Activated CD4-positive, alpha-beta T cell treated with anti-CD3 and anti-CD28 coated beads, Interleukin-2, amount 50 U/mL, for 1 hour (primary cell): ENCODE measurements at places on chromosomes 1 and 21.

GRCh38 chr21:39125752-39126485 is 57.3 kb downstream of the PSMG1 start:
- no peak for DNase-seq

DNA sequence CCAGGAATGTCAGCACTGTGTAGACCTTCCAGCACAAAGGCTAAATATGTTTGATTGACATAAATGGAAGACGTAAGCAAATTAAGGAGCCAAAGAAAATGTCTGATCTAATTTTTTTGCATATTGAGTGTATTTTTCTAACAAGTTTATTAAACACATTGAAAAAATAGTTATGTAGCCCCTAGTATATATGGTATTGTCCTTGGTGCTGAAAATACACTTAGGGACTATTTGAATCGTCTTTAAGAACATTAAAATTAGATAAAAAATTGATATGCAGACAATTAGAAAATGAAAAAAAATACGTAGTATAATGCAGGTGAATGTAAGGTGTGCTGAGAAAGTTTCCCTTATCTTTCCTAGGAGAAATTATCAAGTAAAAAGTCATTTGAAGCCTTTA is 337.0 kb downstream of the OMA1 start:
- DNase-seq, result no peak

DNA sequence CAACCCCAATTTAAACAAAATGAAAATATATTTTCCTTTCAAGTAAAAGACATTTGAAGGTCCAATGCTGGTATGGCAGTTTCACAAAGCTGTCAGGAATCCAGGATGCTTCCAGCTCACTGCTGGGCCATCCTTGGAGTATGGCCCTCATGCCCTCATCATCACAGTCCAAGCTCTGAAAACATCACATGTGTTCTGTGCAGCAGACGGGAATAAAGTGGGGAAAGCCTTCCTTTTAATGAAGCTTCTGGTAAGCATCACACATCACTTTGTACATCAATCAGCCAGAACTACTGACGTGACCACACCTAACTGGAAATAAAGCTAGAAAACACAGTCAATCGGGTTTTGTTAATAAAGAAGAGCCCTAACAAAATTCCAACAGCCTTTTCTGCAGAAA is 22.7 kb downstream of the CDC42BPA start:
- DNase-seq, result no peak

DNA sequence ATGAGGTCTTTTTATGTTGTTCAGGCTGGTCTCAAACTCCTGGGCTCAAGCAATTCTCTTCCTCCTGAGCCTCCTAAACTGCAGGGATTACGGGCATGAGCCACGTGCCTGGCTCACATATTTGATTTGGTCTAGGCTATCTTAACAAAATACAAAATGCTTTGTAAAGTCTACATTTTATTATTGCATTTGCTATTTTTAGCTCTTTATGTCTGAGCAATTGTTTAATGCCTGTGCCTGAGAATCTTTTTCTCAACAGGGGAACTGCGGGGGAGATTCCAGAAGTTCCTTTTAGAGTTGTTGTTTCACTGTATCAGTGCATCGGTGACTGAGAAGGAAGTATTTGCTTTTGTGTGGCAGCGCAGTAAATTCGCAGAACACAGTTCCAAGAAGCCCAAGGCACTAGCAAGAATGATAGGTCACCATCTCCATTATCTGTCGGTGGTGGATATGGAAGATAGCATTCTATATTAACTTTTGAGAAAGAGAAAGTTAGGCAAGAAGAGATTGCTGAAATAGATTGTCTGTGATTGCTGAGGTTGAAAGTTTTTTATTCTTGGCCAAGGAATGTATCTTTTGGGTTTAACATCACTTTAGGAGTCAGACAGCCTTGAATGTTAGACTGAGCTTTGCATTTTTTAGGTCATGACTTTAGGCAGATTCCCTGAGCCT is 167.3 kb downstream of the PDE4B start:
- no peak for DNase-seq

DNA sequence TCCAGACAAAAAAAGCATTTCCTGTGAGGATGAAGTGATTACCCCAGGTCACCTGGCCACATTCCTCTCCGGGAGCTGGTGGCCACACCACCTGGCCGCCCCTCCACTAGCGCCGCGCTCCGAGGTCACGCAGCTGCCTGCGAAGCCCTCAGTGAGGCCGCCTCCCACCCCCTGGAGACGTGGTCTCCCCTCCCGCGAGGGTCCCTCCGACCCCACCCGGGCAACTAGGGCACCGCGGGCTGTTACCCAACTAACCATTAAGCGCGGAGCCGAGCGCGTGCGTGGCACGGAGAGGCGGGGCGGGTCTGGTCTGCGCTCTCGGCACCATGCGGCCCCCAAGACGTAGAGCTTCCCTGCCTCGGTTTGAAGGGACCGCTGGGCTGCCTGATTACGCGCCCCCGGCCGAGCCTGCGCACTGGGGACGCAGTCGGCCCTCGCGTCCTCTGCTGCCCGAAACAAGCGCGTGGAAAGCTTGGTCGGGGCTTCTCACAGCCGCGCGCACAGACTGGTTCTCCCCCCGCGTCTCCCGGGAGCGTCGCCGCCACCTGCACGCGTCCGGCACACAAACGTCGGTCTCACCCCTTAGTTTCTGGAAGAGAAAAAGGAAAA is 106.5 kb downstream of the SLC16A1 start:
- no peak for DNase-seq

- DNase-seq, result no peak
Measured at GRCh38 chr1:45395582-45395981, 55.3 kb upstream of the MUTYH start.

- DNase-seq, result no peak
Measured at GRCh38 chr1:56688522-56689026, 43.5 kb downstream of the PRKAA2 start.

GRCh38 chr1:205481218-205481617 is 23.3 kb upstream of the CDK18 start:
- no peak for DNase-seq

DNA sequence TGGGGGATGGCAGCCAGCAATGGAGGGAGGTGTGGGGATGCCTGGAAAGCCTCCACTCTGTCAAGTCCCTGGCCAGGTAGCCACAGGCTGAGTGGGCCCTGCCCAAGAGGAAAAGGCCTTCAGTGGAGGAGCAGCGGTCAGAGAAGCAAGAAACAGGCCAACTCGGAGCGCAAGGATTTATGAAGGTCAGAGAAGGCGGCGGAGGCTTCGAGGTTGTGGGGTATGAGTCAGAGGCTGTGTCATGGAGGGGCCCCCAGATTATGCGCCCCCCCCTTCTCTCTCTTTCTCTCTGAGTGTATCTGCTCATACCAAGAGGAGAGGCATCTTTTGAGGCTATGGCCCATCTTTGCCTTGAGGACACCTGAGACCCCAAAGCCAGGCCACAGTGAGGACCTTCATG is 99.5 kb downstream of the CASZ1 start:
- no peak for DNase-seq

DNA sequence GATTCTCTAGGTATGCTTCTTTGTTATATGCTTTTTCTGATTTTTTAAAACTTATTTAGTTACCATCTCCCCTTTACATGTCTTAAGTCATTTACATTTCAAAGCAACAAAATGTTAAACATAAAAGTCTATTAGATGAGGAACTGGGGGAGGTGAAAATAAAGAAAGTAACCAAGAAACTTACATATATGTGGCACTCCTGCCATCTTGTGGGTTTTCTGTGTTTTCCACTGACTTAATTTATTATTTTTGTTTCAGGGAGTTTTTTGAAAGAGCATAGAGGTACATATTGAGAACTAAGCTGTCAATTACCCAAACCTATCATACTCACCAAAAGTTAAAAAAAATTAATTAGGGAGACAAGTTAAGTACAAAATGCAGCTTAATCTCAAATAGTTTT is 1531.1 kb downstream of the MRPL39 start:
- DNase-seq, result no peak

- no peak for DNase-seq
Measured at GRCh38 chr1:88029142-88029541, 654.9 kb upstream of the PKN2 start.
